Fibroblast of lung (primary cell): ENCODE measurements at places on chromosomes 7 and 10. TPM values are rescaled to one million over a fixed set of nuclear protein-coding genes. Genes with fewer than 3 reads are reported as not detected.

The EVX1 gene
- total RNA-seq: not detected in 2 replicates

The DKK1 gene
- 54.4 and 80.6 TPM in 2 replicates for total RNA-seq

The MSMB gene
- total RNA-seq: not detected in 2 replicates

The EIF3A gene
- total RNA-seq: 112 TPM in 2 replicates

The CCDC3 gene
- total RNA-seq: 0.26 and 0.33 TPM in 2 replicates

The VENTX gene
- not detected in 2 replicates for total RNA-seq

The MARCHF5 gene
- 13.4 and 17.3 TPM in 2 replicates for total RNA-seq

The IDI2 gene
- total RNA-seq: not detected in 2 replicates

The OR2A12 gene
- total RNA-seq: not detected in 2 replicates

The OPN4 gene
- not detected in 2 replicates for total RNA-seq

The ATP6V0A4 gene
- total RNA-seq: not detected in 2 replicates

The LRIT1 gene
- total RNA-seq: not detected in 2 replicates

The PLOD3 gene
- total RNA-seq: 52.4 and 89.0 TPM in 2 replicates

The CALHM1 gene
- not detected in 2 replicates for total RNA-seq

The GDI2 gene
- 474 and 483 TPM in 2 replicates for total RNA-seq

The HTR5A gene
- total RNA-seq: not detected in 2 replicates

The ANLN gene
- total RNA-seq: 6.2 and 21.5 TPM in 2 replicates

The HOXA1 gene
- 0.50 and 0.51 TPM in 2 replicates for total RNA-seq

The CACNA2D1 gene
- 45.7 and 64.4 TPM in 2 replicates for total RNA-seq

The HSPA12A gene
- total RNA-seq: 9.5 and 15.7 TPM in 2 replicates

The EBLN1 gene
- total RNA-seq: not detected in 2 replicates

The FKBP6 gene
- total RNA-seq: not detected in 2 replicates

The VPS37D gene
- total RNA-seq: 6.2 and 6.8 TPM in 2 replicates

The EPO gene
- total RNA-seq: not detected in 2 replicates

The GTF2IRD1 gene
- total RNA-seq: 10.0 and 14.7 TPM in 2 replicates

The GIMAP1 gene
- under 0.01 TPM in 2 replicates for total RNA-seq

The CALD1 gene
- 299 and 343 TPM in 2 replicates for total RNA-seq

The PRKG1 gene
- 60.1 and 71.8 TPM in 2 replicates for total RNA-seq

The OR2A2 gene
- not detected in 2 replicates for total RNA-seq

The CALML5 gene
- total RNA-seq: not detected in 2 replicates

The MMP21 gene
- 0.17 and 0.26 TPM in 2 replicates for total RNA-seq

The CYP2C8 gene
- total RNA-seq: 0.17 TPM in 1 of 2 replicates, not detected in the other

The C10orf95 gene
- total RNA-seq: under 0.01 and 0.17 TPM in 2 replicates

The CPN1 gene
- total RNA-seq: not detected in 2 replicates

The PGAM2 gene
- total RNA-seq: 0.26 and 0.33 TPM in 2 replicates

The HOXA2 gene
- total RNA-seq: 1.0 and 1.3 TPM in 2 replicates

The SLC26A5 gene
- total RNA-seq: not detected in 2 replicates

The RAMP3 gene
- under 0.01 and 0.17 TPM in 2 replicates for total RNA-seq

The SNX13 gene
- 37.5 and 42.9 TPM in 2 replicates for total RNA-seq

The CYP3A4 gene
- total RNA-seq: 0.17 TPM in 1 of 2 replicates, not detected in the other

The IGFBP3 gene
- 8.9 and 158 TPM in 2 replicates for total RNA-seq

The TAS2R5 gene
- 1.0 and 1.3 TPM in 2 replicates for total RNA-seq

The RGS10 gene
- 50.9 and 67.8 TPM in 2 replicates for total RNA-seq

The CCT6A gene
- total RNA-seq: 158 and 168 TPM in 2 replicates

The TMEM26 gene
- 1.5 and 2.3 TPM in 2 replicates for total RNA-seq

The FAM24B gene
- total RNA-seq: 4.4 and 6.8 TPM in 2 replicates

The MBL2 gene
- total RNA-seq: not detected in 2 replicates

The COA1 gene
- total RNA-seq: 34.2 and 39.6 TPM in 2 replicates

The MAGI2 gene
- 9.2 and 17.0 TPM in 2 replicates for total RNA-seq

The NKX1-2 gene
- not detected in 2 replicates for total RNA-seq

The CNPY1 gene
- total RNA-seq: not detected in 2 replicates

The DGKI gene
- 1.3 and 2.1 TPM in 2 replicates for total RNA-seq

The ERVW-1 gene
- total RNA-seq: not detected in 2 replicates

The TYW1B gene
- total RNA-seq: 2.6 and 6.1 TPM in 2 replicates

The CCDC126 gene
- 9.7 and 10.8 TPM in 2 replicates for total RNA-seq

The UCMA gene
- total RNA-seq: not detected in 2 replicates

The TUBB8 gene
- not detected in 2 replicates for total RNA-seq

The SLC16A12 gene
- under 0.01 TPM in 2 replicates for total RNA-seq

The ACTL6B gene
- total RNA-seq: not detected in 2 replicates

The MYOZ1 gene
- total RNA-seq: 0.17 and 0.51 TPM in 2 replicates
